ENCODE measurements at places on chromosomes 7 and 10.

DNA sequence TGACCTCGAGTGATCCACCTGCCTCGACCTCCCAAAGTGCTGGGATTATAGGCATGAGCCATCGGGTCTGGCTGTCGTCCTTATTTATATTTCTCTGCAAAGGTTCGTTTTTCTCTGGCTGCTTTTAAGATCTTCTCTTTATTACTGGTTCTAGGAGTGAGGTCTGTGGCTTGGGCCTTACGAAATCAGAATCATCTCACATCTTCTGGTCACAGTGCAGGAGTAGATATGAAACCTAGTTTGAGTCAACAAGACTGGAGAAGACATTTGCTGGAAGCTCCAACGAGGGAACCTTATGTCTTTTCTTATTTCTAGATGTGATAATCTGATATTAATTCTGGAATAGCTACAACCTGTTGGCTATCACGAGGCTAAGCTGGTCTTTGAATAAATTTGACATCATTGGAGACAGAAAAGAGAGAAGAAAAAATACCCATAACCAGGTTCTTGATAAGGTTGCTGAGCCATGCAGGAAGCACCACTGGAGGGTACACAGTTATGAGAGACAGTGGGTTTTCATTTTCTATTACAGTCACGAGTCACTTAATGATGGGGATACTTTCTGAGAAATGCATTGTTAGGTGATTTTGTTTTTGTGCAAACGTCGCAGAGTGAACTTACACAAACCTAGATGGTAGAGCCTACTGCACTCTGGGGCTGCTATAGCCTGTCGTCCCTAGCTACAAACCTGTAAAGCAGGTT, 25.6 kb upstream of the IL15RA start:
- DNase-seq: no peak

DNA sequence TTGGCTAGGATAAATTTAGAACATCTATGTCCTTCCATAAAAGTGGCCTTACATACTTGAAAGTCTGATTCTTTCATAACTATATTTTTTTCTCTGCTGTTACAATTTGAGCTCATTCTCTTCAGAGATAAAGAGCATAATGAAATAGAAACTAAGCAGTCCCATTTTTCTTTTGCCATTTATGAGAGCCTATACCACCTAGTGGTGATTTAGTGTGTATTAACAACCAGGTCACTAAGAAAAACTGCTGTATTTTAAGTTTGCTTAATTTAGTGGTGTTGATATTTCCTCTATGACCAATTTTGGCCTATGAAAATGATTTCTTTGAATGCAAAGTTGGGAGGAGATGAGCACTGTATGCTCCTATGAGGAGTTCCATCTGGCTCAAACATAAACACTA, 88.7 kb upstream of the ZWINT start:
- no peak for DNase-seq

DNA sequence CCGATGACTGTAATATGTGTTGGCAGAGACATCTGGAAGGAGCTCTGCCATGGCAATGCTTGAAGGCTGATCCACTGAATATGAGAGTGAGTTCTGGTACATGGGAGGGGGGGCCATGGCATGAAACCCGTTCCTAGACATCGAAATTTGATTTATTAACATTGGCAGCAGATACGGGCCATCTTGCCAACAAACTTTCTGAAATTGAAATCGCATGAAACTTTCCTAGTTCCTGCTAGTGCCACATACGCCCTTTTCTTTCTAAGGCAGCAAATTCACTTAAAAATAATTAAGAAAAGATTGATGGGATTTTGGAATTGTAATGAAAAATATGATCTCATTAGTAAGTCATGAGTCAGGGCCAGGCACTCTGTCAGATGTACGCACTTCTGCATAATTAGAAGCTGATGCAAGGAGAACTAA, 91.8 kb upstream of the KMT2C start:
- no peak for DNase-seq

- DNase-seq: no peak
These were observed 3.8 kb upstream of the IL6 start for GRCh38 chr7:22723181-22723601.

DNA sequence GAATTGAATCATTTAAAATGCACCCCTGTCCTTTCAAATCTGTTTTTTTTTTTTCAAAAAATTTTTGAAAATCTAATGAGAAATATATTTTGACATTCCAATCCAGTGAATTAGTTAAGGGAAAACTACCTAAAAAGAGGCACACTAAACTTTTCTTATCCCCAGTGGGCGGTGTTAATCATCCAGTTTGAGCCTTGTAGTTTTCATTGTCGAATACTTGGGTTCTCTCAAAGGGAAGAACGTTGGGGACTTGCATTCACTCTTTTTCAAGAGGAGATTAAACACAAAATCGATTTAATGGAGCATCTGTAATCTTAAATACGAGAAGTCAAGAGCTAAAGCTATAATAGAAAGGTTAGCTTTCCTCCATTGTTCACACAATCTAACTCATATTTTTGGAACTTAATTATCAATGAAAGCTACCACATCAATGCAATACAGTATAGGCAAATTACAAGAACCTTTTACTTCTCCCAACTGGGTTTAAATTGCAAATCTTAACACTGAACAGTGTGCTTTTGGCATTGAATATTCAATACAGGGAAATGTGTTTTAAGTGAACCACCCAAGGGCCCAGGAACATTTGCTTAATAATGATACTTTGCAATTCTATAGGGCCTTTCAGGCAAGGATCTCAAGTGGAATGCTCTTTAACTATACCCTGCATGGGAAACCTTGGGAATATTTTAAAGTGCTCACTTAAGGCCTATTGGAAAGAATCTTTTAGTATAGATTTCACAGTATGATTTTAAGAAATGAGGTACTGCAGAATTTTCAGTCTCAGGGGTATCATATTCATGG, 13.1 kb upstream of the SP8 start:
- DNase-seq: no peak

DNA sequence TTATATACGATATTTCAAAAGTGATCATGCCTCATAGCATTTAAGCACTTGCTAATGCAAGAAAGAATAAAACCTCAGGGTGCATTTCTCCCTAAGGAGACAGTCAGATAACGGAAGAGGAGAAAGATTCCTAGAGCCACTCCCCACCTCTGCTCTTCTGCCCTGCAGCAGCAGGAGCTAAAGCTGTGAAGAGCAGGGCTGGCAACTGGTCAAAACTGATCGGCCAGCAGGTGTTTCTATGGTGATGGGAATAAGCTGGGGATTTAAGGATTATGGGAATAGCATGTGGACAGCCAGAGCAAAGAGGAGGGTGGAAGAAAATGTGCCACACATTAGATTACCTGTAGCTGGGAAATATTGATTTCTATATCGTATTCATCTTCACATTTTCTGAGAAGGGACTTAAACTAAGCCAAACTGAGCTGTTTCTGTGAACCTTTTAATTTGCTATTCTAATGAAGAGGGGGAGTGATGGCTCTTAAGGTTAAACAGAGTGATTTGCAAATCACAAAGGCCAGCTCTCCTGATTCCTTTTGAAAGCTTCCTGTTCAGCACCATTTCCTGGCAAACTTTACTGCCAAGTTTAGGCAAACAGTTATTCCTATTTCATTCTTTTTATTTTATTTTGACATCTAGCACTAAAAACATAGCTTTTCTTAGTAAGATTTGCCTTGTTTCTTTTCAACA, 268.9 kb upstream of the PFKP start:
- no peak for DNase-seq

DNA sequence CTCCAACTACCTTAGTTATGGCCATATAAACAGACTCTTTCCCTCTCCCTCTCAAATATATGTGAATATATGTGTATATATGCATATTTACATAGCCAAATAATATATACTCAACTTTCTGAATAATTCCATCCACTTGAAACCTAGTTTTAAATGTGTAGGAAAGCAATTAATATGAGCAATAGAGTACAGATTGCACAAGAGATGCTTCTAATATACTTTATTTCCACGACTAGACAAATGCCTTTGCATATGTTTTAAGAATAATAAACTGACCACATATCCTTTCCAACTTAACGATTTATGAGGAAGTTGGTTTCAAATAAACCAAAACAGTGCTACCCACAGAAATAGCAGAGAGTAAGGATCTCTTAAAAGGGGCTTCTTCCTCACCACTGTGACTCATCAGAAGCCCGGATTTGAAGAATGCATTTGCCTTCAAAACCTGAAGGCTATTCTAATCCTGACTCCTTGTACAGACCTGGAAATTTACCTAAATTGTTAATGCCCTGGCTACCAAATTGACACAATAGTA, 266.3 kb downstream of the AHR start:
- no peak for DNase-seq

GRCh38 chr10:904403-904802, 27.1 kb downstream of the LARP4B start:
- DNase-seq: no peak

- DNase-seq: no peak
These were observed 12.0 kb upstream of the KCNMA1 start for GRCh38 chr10:77649333-77650331.

GRCh38 chr7:44967571-44968446, 11.0 kb downstream of the MYO1G start:
- DNase-seq: no peak

DNA sequence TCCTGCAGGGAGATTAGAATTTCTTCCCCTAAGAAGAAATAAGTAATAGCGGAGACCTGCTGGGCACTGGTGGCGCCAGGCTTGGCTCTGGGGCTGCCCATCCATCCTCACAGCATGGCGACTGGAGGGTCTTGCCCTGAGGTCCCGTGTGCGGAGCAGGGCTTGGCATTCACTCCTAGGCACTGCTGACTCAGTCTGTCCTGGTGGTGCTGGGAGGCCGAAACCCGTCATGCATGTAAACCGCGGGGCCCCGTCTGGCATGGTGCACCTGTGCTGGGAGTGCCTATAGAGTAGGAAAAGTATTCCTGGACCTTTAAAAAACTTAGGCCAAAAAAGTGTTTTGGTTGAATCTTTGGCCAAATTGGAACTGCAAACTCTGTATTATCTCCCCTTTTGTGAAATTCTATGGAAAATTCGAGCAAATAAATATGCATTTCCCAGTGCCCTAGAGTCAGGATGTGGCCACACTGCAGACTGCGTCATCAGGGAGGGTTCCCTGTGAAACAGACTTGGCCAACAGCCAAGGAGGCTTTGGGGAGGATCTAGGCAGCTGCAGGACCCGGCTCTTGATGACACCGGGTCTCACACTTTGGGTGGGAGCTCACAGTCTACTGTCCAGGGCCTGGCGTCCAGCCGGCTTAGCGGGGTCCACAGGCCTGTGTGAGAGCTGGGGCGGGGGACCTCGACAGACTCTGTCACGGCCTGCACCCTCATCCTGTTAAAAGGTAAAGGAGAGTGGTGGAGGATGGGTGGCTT, 122.3 kb downstream of the VIPR2 start:
- DNase-seq: no peak

DNA sequence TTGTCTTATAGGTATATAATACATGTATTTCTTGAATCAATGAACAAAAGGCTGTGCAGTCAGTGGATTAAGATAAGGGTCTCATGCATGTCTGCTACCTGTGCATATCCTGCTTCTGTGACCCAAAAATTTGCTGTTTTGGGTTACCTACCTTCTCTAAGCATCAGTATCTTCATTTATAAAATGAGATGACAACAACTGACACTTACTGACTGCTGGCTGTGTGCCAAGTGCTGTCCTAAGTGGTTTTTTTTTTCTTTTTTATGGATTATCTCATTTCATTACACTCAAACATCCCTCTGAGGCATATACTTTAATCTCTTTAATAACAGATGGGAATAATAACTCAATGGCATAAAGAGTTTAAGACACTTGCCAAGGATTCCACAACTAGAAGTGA, 2.1 kb downstream of the PDK4 start:
- no peak for DNase-seq

DNA sequence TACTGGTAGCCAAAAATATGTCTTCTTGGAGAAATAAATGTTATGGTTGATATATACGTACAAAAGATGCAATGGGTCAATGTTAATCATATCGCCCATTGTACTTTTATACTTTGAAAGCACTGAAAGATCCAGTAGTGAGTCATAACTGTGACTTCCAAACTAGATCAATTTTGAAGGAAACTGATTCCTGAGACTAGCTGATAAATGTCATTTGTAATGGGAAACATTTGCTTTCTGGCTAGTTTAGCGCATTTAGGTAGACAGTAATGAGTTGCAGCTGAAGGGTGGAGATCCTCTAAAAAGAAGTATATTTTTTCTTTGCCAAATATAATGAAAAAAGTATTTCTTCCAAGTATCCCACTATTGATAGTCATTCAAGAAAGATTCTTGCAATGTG, 53.5 kb upstream of the ARHGAP21 start:
- DNase-seq: no peak

- DNase-seq: no peak
These were observed 57.3 kb downstream of the HELLS start for GRCh38 chr10:94602729-94603515.

GRCh38 chr7:45955286-45955685, 34.2 kb upstream of the IGFBP3 start:
- DNase-seq: no peak

GRCh38 chr10:113322843-113323242, 230.0 kb upstream of the HABP2 start:
- DNase-seq: no peak

DNA sequence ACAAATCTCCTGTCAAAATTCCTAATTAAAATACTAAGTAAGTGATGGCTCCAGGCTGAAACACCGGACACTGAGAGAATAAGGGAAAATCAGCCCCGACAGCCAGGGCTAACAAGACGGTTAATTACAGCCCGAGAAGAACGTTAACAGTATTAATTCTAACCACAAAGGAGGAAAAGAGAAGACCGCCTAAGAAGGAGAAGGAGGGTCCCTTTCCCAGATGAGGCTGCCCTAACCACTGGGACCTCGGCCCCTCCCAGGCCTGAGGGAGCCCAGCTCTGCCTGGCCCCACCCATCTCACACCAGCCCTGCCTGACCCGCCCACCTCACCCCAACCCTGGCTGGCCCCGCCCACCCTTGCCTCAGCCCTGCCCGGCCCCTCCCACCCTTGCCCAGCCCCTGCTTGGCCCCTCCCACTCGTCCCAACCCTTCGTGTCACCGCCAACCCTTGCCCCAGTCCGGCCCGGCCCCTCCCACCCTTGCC, 51.3 kb downstream of the PWWP2B start:
- no peak for DNase-seq

Measured in stimulated activated CD8-positive, alpha-beta memory T cell treated with anti-CD3 and anti-CD28 coated beads, Interleukin-15, amount 100 ng/mL, for 24 hours (primary cell).